Kidney (tissue), 22 donors: ENCODE measurements at places on chromosomes 16 and 17. TPM values are rescaled to one million over a fixed set of nuclear protein-coding genes. Genes with fewer than 3 reads are reported as not detected.
A peak's percentile ranks its signal among the peaks of the same experiment; 100 is the strongest.

- no peak for DNase-seq
- peaks cover 17% of the 10 kb centered on the region for H3K4me1 ChIP-seq
- H3K4me3 ChIP-seq, result peak overlapping the region; percentile 86
- peak overlapping the region; percentile 88 for H3K27ac ChIP-seq
- no peaks in the 10 kb centered on the region for H3K36me3 ChIP-seq
Observed at GRCh38 chr17:78377858-78378224, 608 bp upstream of the PGS1 start.

DNA sequence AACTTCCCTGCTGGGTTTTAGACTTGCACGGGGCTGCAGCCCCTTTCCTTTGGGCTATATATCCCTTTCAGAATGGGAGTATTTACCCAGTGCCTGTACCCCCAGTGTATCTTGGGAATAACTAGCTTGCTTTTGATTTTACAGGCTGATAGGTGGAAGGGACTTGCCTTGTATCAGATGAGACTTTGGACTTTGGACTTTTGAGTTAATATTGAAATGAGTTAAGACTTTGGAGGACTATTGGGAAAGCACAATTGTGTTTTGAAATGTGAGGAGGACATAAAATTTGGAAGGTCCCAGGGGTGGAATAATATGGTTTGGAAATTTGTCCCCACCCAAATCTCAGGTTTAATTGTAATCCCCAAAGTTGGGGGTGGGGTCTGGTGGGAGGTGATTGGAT lies 393.8 kb upstream of the KIF2B start:
- H3K27ac ChIP-seq, result no peak overlapping the region
- H3K27me3 ChIP-seq, result no peaks in the 10 kb centered on the region
- H3K36me3 ChIP-seq, result no peaks in the 10 kb centered on the region

- peaks cover 5% of the 10 kb centered on the region for H3K4me1 ChIP-seq
- DNase-seq, result peak; percentile 52
- H3K4me3 ChIP-seq, result peak overlapping the region; percentile 33
- H3K27ac ChIP-seq, result peak overlapping the region; percentile 47
- peaks cover 20% of the 10 kb centered on the region for H3K27me3 ChIP-seq
Observed at GRCh38 chr16:56658327-56658875, 642 bp downstream of the MT1F start.

DNA sequence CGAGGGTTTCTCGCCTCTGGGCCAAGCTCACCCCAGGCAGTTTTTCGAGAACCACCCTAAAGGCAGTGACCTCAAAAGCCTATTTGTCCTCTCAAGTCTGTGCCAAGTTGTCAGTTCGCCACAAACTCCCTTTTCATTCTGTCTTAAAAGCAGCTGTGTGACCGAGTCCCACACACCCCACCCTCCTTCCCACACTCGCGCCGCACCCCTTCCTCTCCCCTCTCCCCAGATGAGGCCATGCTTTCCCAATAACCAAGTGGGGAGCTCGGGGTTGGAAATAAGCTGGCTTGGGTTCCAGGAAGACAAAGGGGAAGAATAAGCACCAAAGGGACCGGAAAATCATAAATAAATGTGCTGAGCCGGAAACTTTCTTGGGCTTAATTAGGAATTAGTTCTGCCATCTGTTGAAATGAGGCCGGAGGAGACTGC lies 36.7 kb downstream of the GRIN2C start:
- no peaks in the 10 kb centered on the region for H3K27me3 ChIP-seq
- H3K4me3 ChIP-seq, result no peak overlapping the region
- peak; percentile 56 for DNase-seq

The SCIMP gene
- total RNA-seq, result 7.6 TPM

DNA sequence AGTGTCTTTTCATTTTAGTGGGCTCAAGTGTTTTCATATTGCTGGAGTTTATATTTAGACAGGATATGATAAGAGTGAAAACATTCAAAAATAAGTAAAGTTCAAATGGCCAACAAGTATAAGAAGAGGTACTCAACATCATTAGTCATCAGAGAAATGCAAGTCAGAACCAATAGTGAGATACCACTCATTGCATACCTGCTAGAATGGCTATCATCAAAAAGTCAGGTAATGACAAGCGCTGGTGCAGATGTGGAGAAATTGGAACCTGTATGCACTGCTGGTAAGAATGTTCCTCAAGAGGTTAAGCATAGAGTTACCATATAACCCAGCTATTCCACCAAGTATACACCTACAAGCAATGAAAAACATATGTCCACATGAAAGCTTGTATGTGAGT lies 87.8 kb downstream of the WNT3 start:
- H3K36me3 ChIP-seq, result peaks cover 2% of the 10 kb centered on the region
- H3K4me3 ChIP-seq, result no peak overlapping the region
- H3K27me3 ChIP-seq, result no peaks in the 10 kb centered on the region
- DNase-seq, result no peak
- no peak overlapping the region for H3K27ac ChIP-seq

DNA sequence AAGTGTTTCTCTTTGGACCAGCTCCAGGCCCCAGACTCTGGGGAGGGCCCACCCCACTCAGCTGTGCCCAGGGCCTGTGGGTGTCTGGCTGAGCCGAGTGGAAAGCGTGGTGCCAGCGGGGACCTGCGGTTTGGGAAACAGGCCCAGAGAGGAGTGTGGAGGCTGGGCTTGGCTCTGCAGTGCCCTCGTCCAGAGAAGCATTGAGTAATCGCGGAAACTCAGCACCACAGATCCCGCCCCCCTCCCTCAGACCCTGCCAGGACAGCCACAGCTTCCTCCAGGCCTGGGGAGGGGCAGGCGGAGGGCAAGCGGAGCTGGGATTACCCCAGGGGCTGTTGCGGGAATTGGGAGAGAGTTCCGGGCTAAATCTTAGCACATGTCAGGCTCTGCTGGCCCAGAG lies 14.6 kb upstream of the PITPNA start:
- H3K36me3 ChIP-seq, result peaks cover 9% of the 10 kb centered on the region
- no peak for DNase-seq
- no peaks in the 10 kb centered on the region for H3K4me1 ChIP-seq
- H3K27ac ChIP-seq, result peak overlapping the region; percentile 87
- no peak overlapping the region for H3K4me3 ChIP-seq

DNA sequence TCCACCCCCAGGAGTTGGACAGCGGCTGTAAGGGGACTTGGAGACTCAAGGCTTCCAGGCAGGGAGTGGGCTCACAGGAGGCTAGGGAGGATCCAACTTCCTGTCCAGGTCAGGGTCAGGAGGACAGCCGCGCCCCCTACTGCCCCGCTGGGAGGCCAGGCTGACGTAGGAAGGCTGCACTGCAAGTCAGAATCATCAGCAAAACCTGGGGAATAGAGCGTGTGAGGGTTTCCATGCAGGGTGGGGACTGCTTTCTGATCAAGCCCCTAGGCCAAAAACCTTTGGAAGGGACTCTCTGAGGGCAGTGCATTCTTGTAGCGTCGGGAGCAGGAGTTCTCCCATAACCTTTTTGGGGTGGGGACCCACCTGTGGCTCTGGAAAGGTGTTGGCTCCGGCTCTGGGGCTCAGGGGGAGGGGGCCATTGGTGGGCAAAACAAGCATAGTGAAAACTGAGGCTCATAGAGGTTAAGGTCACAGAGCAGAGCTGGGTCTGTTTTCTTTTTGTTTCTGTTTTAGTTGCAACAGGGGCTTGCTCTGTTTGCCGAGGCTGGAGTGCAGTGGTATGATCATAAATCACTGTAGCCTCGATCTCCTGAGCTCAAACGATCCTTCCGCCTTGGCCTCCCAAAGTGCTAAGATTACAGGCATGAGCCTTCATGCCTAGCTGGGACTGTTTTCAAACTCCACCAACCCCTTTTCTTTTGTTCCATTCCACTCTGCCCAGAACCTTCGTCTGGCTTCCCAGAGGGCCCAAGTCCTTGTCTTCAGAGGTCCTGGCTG lies 22.1 kb downstream of the RAI1 start:
- peaks cover 40% of the 10 kb centered on the region for H3K4me1 ChIP-seq
- no peaks in the 10 kb centered on the region for H3K27me3 ChIP-seq
- no peak overlapping the region for H3K4me3 ChIP-seq
- no peaks in the 10 kb centered on the region for H3K36me3 ChIP-seq
- no peak overlapping the region for H3K27ac ChIP-seq

- H3K27me3 ChIP-seq, result no peaks in the 10 kb centered on the region
- DNase-seq, result no peak
- no peaks in the 10 kb centered on the region for H3K4me1 ChIP-seq
- H3K27ac ChIP-seq, result no peak overlapping the region
- H3K36me3 ChIP-seq, result no peaks in the 10 kb centered on the region
- H3K4me3 ChIP-seq, result no peak overlapping the region
Observed at GRCh38 chr16:21647562-21648164, 4.7 kb downstream of the IGSF6 start.

The STAC2 gene
- 15.3 TPM for total RNA-seq

DNA sequence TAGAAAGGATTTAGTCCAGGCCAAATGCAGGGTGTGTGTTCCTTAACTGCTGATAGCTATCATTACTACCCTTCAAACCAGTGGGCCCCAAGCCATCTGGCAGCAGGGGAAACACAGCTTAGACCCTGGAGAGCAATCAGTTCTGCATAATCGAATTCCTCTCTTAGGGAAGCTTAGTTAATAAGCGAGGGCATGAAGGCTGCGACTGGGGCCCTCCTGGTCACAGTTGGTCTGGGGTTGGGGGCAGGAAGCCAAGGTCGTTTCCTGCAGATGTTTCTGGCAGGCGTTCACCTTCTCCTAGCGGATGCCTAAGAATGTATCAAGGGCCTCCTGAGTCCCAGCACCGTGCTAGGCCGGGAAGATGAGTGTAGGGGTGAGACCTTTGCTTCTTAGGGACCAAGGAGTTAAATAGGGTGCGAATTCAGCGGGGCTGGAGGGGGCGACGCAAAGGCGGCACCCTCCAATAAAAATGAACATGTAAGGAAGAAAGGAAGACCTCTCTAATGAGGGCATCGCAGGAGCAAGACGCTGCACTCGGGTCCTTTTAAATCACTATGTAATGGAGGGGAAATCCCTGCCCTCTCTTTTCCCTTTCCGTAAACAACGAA lies 16.5 kb upstream of the EEF2K start:
- peak overlapping the region; percentile 86 for H3K27ac ChIP-seq
- peak; percentile 87 for DNase-seq
- H3K36me3 ChIP-seq, result no peaks in the 10 kb centered on the region
- H3K4me1 ChIP-seq, result peaks cover 8% of the 10 kb centered on the region
- H3K4me3 ChIP-seq, result peak overlapping the region; percentile 70

DNA sequence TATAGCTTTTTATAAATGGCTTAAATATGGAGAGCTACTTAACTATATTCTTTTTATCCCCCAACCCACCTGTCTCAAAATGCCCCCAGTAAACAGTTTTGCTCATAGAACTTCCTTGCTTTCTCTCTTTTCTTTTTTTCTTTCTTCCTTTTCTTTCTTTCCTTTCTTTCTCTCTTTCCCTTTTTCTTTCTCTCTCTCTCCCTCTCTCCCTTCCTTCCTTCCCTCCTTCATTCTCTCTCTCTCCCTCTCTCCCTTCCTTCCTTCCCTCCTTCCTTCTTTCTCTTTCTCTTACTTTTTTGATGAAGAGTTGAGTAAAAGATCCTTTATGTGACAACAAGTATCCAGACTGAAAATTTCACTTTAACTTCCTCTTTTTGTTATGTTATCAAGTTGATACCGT lies 48.2 kb downstream of the KCNJ2 start:
- H3K36me3 ChIP-seq, result no peaks in the 10 kb centered on the region
- no peak overlapping the region for H3K4me3 ChIP-seq
- H3K4me1 ChIP-seq, result no peaks in the 10 kb centered on the region
- no peak for DNase-seq
- no peak overlapping the region for H3K27ac ChIP-seq
- no peaks in the 10 kb centered on the region for H3K27me3 ChIP-seq

DNA sequence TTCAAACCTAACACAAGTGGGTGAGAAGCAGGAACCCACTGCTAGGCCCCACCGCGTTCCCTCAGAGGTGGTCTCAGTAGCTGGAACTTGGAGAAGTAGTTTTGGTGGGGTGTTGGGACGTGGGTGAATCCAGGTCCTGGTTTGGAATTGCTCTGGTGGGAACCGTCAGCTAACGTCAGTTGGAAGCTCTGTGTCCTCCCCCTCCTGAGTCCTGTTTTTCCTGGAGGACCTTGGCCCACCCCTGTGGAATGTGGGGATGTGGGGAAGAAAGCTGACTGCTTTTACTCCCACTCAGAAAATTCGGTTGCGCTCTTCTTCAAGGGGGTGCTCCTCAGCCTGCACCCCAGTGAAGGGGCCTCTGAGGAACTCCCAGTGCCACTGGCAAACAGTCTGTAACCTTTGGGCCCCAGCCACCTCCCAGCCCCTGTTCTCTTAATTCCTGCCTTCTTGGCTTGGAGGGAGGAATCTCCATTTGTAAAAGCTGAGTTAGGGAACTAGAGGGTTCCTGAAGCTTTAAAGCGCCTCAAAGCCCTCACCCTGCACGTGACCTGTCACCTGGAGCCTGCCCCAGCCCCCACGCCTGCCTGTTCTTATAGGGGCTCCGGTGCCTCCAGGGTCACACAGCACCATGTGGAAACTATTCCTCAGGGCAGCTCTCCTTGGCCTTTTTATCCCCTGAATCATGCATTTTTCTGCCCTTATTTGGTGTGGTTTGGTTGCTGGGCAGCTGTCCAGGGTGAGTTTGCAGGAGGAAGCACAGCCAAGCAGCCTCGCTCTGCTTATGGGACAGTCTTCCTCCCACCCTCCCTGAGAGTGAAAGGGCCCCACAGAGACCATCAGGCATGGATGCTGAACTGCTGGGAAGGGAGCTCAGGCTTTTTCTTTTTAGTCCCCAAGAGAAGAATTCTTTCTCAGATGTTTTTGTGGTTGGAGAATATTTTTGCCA lies 16.2 kb upstream of the NAGLU start:
- DNase-seq, result peak; percentile 86
- H3K4me3 ChIP-seq, result no peak overlapping the region
- no peaks in the 10 kb centered on the region for H3K27me3 ChIP-seq
- peaks cover 28% of the 10 kb centered on the region for H3K36me3 ChIP-seq
- H3K27ac ChIP-seq, result peak overlapping the region; percentile 96

DNA sequence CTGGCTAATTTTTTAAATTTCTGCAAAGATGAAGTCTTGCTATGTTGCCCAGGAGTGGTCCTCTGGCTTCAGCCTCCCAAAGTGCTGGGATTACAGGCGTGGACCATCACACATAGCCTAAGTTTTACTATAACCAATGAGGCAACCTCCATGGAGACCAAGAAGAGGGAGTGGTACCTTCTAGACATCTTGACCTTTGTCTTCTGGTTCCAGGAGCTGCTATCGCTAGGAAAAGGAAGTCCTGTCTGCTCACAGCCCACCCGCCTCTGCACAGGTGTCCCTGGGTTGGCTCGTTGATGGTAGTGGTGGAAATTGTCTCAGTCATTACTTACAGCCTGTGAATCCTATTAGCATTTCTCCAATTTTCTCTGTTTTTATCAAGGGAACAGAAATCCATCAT lies 169.7 kb downstream of the PRKCA start:
- no peaks in the 10 kb centered on the region for H3K36me3 ChIP-seq
- peaks cover 23% of the 10 kb centered on the region for H3K4me1 ChIP-seq
- no peaks in the 10 kb centered on the region for H3K27me3 ChIP-seq
